Foreskin melanocyte (primary cell): ENCODE measurements at places on chromosomes 11 and 22.

GRCh38 chr11:104394508-104394907 is 230.6 kb upstream of the PDGFD start:
- no peak for DNase-seq

DNA sequence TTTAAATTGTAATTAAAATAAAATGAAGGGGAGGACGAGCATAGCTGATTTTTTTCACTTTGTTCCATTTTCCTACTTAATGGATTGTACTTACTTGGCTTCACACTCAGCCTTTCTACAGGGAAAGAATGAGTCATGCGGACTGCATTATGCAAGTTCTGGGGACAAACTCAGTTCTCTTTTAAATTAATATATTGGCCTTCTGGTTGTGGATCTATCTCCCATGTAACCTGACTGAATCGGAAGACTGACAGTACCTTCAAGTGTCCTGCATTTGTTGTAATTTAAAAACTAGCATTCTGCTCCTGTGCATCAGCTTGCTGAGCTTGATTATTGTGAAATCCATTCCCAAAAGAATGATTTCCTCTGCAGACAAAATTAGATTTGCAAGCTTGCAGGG is 12.2 kb downstream of the OR8D1 start:
- no peak for DNase-seq

DNA sequence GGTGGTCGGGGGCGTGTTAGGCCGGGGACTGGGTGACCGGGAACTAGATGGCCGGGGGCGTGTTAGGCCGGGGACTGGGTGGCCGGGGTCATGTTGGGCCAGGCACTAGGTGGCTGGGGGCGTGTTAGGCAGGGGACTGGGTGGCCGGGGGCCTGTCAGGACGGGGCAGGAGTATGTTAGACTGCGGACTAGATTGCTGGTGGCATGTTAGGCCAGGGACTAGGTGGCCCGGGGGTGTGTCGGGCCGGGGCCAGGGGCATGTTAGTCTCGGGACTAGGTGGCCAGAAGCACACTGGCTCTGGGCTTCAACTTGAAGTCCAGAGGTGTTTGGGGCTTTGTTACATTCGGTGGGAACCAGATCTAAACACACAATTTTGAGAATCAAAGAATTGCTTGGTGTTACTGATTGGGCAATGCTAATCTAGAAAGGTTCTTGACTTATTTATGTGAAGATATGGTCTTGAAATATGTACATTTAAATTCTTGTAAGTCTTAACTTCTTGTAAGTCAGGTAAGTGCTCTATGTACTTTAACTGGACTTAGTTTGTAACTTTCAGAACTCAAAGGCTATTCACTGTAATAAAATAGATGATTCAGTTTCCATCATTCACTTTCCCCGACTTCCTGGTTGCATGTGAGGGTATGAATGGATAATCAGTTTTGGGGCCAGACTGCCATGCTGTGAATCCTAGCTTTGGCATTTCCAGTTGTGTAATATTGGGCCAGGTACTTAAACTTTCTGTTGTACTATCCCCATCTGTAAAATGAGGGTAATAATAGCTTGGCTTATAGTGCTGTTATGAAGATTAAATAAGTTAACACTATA is 1.1 kb downstream of the EXT2 start:
- DNase-seq = no peak

DNA sequence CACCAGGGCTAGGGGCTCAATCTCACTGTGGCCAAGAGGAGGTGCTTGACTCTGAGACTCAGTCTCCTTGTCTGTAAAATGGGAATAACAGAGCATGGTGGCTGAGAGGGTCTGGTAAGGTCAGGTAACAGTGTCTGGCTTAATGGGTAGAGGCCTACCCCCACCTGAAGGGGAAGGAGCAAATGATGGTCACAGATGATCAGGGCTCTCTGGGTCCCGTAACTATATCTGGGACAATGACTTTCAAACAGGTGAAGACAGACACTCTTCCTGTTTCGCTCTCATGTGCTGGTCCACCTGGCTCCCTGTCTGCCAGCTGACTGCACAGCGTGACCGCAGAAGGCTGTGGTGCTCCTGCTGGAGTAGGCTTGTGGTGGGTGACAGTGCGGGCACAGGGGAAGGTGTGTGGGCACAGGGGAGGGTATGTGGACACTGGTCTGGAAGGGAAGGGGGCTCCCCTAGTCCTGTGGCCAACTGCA is 4.0 kb downstream of the A4GALT start:
- DNase-seq = no peak

GRCh38 chr11:32893343-32894148 is 935 bp downstream of the QSER1 start:
- peak; percentile 25 for DNase-seq

DNA sequence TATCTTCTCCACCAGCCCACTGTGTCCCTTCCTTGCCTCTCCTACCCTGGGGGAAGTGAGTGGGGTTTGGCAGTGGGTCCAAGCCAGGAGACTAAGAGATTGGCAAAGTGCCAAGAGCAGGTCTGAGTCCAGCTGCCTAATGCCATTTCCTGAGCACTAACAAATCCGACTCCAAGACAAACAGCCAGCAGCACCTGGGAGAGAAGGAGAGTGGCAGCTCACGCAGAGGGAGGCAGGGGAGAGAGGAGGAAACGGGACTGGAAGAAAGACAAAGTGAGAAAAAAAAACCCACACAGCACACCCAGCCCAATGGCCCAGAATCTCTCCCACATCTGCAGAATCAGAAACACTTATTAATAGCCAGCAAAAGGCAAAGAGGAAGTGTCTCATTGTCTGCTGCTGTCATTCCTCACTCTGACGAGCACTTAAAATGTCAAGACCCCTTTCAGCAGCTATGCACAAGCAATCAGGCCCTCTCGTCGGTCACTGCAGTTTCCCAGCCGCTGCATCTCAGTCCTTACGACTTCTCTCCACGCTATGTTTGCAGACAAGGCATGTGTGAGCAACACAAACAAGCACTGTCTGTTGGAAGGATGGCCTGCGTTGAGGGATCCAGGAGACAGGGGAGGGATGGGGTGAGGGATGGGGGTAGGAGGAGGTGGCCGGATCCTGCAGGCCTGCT is 558.4 kb upstream of the CADM1 start:
- no peak for DNase-seq

DNA sequence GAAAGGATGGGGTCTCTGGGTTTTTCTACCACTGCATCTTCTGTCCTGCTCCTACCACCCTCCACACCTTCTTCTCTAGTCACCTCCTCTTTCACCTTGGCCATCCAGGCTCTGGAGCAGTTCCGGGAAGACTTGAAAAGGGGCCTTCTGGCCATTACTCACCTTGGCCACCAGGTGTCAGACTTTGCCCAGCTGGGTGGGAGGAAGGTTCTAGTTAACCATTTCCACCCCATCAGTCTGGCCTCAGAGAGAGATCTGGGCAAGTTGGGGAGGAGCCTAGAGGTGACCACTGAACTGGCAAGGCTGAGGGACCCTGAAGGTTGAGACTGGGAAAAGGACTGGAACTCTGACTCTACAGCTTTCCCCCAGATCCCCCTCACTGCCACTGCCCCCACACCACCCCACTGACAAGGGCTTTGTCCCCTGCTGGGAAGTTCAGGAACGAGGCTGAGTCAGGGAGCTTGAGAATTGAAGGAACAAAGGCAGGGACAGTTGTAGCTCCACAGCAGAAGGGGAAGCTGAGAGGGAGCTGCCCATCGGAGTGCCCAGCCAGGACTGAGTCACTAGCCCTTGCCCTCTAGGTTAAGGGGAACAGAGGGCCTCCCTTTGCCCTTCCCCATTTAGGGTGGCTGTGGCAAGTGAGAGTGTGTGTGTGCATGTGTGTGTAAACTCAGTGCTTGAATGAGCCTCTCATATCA is 3.7 kb upstream of the POLD4 start:
- peak; percentile 71 for DNase-seq

GRCh38 chr22:24432059-24432853 is 4.9 kb downstream of the ADORA2A start:
- no peak for DNase-seq

- no peak for DNase-seq
Measured at GRCh38 chr11:19102521-19102900, 14.5 kb upstream of the ZDHHC13 start.

- DNase-seq = no peak
Measured at GRCh38 chr11:33116535-33116934, 44.7 kb downstream of the CSTF3 start.

- no peak for DNase-seq
Measured at GRCh38 chr11:62432695-62433094, 13.9 kb downstream of the SCGB1A1 start.

DNA sequence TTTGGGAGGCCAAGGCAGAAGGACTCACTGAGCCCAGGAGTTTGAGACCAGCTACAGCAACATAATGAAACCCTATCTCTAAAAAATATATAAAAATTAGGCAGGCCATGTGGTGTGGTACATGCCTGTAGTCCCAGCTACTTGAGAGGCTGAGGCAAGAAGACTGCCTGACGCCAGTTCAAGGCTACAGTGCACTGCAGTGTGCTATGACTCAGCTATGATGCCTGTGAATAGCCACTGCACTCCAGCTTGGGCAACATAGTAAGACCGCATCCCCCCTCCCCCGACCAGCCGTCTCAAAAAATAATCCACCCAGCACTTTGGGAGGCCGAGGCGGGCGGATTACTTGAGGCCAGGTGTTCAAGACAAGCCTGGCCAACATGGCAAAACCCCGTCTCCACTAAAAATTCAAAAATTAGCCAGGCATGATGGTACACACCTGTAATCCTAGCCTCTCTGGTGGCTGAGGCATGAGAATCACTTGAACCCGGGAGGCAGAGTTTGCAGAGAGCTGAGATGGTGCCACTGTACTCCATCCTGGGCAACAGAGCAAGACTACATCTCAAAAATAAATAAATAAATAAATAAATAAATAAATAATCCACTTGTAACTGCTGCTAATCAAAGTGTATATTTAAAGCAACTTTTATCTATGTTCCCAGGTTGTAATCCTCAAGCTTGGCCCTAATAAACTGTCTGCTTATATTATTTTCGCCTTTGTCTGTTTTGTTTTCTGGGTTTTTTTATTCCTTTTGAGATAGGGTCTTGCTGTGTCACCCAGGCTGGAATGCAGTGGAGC is 7.8 kb downstream of the HPS5 start:
- DNase-seq = no peak

DNA sequence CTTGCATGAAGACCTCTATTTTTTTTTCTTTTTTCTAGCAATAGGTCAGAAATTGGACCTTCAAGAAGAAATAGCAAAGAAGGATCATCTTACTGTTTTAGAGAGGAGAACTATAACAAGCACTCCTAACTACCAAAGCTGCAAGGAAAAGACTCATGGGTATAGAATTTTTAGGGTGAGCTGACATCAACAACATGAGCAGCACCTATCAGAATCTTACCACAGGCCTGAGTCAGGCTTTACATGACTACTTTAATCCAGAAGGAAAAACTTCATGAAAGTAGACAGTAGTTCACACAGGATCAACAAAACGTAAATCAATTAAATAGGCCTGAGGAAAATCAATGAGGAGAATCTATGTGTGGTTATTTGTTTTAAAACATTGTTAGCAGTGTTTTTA is 130.5 kb downstream of the FAM76B start:
- no peak for DNase-seq

DNA sequence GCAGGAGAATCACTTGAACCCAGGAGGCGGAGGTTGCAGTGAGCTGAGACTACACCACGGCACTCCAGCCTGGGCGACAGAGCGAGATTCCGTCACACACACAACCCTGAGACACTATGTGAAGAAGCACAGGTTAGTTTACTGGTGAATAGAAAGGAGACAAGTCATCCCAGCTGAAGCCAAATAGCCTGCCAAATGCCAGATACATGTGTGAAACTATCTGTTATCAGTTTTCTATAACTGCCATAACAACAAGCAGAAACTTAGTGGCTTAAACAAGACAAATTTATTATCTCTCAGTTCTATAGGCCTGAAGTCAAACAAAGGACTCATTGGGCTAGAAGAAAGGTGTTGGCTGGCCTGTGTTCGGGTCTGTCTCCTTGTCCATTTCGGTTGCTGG is 88.0 kb upstream of the CHRM4 start:
- DNase-seq = no peak

DNA sequence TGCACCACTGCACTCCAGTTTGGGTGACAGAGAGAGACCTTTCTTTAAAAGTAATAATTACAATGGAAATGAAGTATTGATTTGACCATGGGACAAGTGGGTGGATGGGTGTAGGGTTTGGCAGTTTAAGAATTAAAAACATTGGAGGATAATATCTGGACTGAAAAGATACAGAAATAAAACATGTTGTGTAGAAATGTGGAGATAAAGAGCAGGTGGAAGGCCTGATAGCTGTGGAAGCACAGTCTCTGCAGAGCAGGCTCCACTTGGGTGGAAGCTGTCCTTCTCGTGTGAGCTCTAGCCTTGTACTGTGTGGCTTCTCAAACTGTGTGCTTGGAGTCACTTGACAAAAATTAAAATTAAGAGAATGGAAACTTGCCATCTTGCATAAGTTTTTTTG is 25.6 kb downstream of the APLP2 start:
- DNase-seq = no peak

DNA sequence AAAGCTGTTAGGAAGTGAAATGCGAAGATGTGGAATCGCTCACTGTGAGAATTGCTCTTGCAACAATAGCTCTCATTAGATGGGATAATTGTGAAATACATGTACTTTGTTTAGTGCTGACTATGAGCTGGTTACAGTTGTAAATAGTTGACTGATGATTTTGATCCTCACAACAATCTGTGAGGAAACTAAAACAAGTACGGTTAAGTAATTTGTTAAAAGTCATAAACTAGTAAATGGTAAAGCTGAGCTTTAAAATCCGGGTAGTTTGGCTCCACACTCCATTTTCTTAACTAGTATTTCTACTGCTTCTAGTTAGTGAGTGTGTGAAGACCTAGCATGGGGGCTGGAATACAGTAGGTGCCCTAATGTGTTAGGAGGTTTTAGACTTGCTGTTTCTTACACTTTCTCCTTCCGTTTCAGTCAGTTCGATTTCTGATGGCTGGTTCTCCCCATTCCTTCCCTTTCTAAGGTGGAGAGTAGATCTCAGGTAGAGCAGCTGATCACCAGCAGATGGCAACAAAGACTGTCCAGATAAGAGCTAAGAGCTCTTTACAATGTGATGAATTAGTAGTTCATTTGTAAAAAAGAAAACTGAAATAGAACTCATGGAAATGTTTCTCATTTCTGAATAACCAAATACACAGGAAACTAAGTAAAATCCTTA is 16.3 kb upstream of the CYP2R1 start:
- DNase-seq = no peak

- no peak for DNase-seq
Measured at GRCh38 chr11:107857550-107858216, 904 bp downstream of the SLC35F2 start.

DNA sequence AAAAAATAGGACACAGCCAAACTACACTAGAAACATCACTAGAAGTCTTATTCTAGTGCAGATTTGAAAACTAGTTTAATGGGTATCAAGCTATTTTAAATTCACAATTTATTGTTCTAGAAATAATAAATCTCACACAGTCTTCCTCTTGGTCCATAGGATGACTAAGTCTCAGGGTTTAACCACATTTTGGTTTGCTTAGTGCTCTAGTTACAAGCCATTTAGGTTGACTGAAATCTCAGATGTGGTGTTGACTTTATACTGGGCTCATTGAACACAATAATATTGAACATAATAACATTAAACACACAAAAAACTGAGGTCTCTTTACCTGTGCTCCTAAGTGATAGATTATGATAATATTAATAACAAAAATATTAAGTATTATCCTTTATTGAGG is 760.3 kb upstream of the CCDC179 start:
- no peak for DNase-seq

- DNase-seq = no peak
Measured at GRCh38 chr11:1782031-1782590, 18.4 kb upstream of the CTSD start.
